ENCODE measurements at places on chromosomes 16 and 17.

- no peak for DNase-seq
These were observed 2.7 kb downstream of the METRN start for GRCh38 chr16:717450-718245.

DNA sequence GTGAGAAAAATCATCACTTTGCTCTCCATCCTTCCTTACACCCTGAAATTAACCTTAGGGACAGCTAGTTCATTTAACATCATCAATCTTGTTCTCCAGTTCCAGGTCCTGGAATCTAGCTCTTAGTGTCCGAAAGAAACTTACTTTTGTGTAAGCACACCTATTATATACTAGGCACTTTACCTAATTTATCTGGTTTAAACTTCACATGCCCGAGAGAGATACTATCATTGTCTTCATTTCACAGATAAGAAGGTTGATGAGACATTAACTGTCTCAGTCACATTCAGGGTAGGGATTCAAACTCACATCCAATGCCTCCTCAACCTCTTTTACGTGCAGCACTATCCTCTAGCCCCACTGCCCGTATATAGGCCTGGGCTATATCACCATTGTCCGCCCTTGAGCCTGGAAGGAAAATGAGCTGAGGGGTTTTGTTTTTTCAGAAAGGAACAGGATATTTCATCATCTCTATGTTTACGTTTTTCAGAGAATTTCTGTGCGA is 501 bp upstream of the AP2B1 start:
- DNase-seq: no peak

DNA sequence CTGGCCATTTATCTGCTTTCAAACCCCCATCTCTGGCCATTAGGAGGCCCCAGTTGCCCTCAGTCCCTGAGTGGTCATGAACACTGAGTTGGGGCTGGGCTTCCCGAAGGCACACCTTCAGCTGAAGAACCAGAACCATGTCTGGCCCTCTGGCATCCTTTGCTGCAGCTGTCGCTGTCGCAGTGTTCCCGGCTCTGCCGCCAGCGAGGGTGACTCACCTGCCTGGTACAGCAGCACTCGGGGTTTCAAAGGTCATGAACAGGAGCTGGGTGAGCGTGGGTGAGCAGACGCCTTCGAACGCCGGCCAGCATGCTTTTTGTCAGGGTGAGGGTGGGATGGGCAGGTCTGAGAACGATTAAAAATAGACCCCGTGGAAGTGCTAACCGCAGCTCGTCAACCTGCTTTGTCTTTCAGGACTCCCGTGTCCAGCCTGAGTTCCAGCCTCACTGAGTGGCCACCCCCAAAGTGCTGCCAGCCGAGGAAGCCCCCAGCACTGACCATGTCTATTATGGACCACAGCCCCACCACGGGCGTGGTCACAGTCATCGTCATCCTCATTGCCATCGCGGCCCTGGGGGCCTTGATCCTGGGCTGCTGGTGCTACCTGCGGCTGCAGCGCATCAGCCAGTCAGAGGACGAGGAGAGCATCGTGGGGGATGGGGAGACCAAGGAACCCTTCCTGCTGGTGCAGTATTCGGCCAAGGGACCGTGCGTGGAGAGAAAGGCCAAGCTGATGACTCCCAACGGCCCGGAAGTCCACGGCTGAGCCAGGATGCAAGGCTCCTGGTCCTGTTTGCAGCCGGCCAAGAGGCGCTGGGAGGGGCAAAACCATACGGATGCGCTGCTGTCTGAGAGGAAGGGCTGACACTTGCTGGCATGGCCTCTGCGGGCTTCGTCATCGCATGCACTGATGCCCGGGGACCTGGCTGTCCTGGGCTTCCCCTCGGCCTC is 7.6 kb downstream of the SNN start:
- DNase-seq: no peak

GRCh38 chr16:5036228-5037156 is 2.8 kb upstream of the NAGPA start:
- DNase-seq: no peak

DNA sequence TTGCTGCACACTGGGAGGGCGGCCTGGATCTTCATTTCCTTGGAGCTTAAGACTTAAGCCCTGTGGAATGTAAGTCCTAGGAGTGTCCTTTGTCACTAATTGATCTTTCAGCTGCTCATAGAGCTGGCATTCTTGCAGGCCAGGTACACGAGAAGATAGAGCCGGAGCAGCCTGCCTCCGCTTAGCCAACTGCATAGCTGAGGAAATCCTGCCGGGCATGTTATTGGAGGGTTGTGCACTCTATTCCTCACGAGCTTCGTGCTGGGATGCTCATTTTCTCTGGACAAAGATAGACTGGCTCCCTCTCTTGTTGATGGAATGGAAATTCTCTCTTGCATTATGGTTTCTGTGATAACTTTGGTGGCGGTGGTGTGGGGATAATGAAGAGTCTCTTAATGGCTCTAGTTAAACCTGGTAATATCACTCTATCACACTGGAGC is 76.9 kb downstream of the RPA1 start:
- no peak for DNase-seq

GRCh38 chr17:78966123-78966813 is 13.5 kb downstream of the LGALS3BP start:
- DNase-seq: no peak

- no peak for DNase-seq
These were observed 70.9 kb downstream of the ABCC1 start for GRCh38 chr16:16020291-16020690.

GRCh38 chr16:12988071-12988470 is 86.7 kb downstream of the SHISA9 start:
- DNase-seq: no peak

- DNase-seq: no peak
These were observed 5.7 kb downstream of the PLD2 start for GRCh38 chr17:4812690-4813089.

GRCh38 chr17:31481783-31482081 is 90.3 kb downstream of the RAB11FIP4 start:
- DNase-seq: no peak

- DNase-seq: no peak
These were observed 108.5 kb upstream of the RCVRN start for GRCh38 chr17:10013365-10014112.

DNA sequence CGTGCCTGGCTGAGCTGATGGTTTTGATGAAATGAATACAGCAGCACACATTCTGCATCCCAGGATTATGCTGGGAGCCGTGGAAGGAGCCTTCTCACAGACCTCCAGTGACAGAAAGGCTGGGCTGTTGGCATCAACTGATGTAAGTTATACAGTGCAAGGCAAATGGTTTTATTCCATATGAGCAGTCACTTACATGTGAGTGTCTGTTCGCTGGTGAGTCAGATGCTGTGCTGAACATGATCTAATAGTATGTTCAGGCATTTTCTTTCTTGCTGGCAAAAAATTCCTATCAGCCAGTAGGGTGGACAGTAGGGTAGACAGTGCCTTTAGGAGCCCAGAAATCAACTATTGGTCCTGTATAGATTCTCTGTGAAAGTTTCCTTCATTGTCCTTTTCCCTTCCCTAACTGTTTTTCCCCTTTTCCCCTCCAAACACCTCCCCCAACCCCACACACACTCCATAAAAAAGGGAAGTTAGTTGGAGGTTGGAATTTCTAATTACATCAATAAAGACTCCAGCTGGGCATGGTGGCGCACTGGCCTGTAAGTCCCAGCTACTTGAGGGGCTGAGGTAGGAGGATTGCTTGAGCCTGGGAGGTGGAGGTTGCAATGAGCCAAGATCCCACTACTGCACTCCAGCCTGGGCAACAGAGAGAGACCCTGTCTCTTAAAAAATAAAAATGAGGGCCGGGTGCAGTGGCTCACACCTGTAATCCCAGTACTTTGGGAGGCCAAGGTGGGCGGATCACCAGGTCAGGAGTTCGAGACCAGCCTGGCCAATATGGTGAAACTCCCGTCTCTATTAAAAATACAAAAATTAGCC is 36.2 kb downstream of the LDHD start:
- DNase-seq: no peak

DNA sequence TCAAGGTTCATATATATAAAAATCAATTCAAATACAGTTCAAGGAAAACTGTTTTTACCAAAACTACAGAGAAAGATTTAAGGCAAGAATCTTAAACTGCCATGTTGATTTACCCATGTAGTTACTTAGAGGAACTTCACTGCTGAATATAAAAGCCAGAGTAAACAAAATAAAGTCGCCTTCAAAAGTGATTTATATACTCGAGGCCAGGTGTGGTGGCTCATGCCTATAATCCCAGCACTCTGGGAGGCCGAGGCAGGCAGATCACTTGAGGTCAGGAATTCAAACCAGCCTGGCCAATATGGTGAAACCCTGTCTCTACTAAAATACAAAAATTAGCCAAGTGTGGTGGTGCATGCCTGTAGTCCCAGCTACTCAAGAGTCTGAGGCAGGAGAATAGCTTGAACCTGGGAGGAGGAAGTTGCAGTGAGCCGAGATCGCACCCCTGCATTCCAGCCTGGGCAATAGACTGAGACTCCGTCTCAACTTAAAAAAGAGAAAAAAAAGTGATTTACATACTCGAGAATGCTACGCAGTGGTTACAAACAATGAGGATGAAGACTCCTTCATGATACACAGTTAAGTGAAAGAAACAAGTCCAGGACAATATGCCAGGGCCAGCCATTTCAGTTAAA is 54.1 kb upstream of the CNEP1R1 start:
- no peak for DNase-seq

- no peak for DNase-seq
These were observed 18.8 kb downstream of the TNRC6A start for GRCh38 chr16:24748242-24748641.

- no peak for DNase-seq
These were observed 20.1 kb downstream of the TPSD1 start for GRCh38 chr16:1275791-1276579.

DNA sequence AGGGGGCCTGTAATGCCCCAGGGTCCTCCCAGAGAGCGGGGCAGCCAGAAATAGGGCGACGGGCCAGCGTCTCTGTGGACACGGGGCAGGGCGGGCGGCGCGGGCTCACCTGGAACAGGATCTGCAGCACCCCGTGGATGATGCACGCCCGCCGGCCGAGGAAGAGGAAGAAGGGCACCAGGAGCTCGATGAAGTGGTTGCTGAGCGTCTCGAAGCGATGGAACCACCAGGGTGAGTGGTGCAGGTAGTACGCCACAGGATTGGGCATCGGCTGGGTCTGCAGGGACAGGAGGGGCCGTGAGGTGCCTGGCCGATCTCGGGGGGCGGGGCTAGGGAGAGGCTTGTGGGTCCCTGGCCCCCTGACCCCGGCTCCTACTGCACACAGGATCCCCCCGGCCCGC is 78.9 kb upstream of the GNG13 start:
- DNase-seq: no peak

- DNase-seq: no peak
These were observed 89.4 kb downstream of the CHD9NB start for GRCh38 chr16:52963212-52963854.

GRCh38 chr16:55037046-55037445 is 106.4 kb downstream of the IRX5 start:
- DNase-seq: no peak

GRCh38 chr17:80363120-80363515 is 51.8 kb upstream of the ENDOV start:
- no peak for DNase-seq

DNA sequence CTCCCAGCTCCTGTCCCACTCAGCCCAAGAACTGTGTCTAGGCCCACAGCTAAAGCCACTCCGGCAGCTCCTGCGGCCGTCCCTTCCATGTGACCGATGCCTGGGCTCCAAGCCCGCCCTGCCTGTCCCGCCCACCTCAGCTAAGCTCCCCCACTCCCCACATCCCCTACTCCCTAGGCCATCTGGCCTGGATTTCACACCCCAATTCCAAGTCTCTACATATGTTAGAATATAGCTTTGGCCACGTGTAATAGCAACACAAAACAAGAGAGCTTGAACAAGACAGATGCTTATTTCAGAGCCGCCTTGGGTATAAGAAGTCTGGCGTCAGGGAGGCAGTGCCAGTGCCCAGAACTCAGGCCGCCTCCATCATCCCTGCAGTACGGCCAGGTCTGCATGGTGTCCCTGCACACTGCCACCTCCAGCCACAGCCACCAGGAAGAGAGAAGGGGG is 30.0 kb upstream of the USP22 start:
- DNase-seq: no peak

DNA sequence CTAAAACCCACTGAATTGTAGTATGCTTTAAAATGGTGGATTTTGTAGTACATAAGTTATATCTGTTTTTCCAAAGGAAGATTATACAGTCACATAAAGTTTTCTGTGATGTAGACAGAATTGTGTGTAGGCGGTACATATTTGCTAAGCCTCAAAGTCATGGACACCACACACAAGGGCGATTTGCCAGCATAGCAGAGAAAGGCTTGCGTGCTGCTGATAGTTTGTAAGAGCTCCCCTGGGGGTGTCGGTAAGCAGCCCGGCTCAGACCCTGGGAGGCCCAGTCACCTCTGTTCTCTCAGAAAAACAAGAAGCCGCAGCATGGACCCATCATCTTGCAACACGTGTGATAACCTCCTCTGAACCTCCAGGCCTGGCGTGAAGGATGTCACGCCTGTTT is 38.3 kb upstream of the AKTIP start:
- no peak for DNase-seq

DNA sequence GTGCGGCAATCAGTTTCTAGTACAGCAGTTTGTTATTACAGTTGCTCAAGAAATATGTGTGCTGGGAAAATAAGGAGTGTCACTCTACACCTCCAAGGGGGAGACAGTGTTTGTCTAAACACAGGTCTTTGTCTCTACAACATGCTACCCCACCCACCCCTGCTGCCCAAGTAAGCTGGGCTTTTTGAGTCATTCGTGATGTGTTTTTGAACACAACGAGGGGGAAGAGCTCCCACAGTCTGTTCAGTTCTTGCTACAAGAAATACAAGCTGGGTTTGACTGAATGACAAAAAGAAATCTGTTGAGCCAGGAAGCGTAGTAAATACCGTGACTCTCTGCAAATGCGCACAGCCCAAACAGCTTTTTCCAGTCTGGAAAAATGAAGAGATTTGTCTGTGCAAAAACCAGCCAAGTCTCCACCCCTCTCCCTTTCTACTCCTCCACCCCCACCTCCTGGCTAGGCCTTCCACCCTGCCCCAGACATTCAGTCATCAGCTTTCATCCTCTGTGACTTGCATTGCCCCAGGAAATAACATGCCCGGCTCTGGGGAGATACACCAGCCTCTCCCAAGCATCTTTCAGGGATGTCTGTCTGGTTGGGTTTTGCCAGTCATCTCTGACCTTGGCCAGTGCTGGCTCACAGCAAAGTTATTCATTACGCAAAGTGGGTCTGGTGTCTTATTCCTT is 25.7 kb downstream of the CHD9 start:
- no peak for DNase-seq

GRCh38 chr16:85171759-85172454 is 59.6 kb upstream of the CIBAR2 start:
- DNase-seq: no peak

GRCh38 chr16:88195911-88196465 is 186.8 kb upstream of the ZNF469 start:
- no peak for DNase-seq

DNA sequence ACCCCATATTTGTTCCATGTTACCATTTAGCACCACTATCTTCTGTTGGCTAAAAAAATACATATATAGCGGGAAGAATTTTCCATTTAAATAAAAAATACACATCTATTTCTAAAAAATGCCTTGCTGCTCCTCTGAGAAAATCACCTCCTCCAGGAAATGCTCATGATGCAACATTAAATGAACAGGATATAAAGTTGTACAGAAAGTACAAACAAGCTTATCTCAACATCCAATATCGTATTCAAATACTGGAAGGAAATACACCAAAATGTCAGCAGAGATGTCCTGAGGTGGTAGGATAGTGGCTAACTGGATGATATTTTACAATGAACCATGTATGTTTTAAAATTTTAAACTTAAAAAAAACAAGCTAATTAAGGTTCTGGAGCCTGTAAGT is 21.3 kb downstream of the GNA13 start:
- DNase-seq: no peak
